CD4-positive, alpha-beta T cell treated with Interleukin-15 for 4 hours (primary cell): ENCODE measurements at places on chromosomes 13 and 19.

GRCh38 chr13:66224663-66225062 lies 1005.5 kb downstream of the PCDH9 start:
- DNase-seq: no peak

GRCh38 chr13:66536746-66537145 lies 693.4 kb downstream of the PCDH9 start:
- DNase-seq: no peak

DNA sequence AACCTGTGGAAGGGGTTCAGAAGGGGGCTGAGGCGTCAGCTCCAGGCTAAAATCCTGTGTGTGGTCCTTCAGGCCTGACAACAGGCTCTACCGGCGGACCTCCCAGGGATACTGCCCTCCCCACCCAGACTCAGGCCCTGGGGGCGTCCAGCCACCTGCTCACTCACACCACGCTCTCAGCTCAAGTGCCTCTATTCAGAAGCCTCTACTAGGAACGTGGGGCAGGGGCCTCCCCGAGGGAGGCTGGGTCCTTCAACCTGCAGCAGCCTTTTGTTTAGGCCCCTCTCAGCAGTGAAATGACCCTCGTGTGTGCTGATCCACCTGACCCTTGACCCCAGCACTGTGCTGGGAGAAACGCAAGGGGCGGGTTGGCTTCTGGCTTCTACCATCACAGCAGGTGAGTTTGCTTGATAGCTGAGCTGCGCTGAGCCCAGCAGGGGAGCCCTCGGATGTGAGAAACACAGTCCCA lies 10.6 kb downstream of the PLPP2 start:
- DNase-seq: no peak

- DNase-seq: peak; percentile 14
Measured at GRCh38 chr13:94312511-94313216, 166.8 kb downstream of the DCT start.

DNA sequence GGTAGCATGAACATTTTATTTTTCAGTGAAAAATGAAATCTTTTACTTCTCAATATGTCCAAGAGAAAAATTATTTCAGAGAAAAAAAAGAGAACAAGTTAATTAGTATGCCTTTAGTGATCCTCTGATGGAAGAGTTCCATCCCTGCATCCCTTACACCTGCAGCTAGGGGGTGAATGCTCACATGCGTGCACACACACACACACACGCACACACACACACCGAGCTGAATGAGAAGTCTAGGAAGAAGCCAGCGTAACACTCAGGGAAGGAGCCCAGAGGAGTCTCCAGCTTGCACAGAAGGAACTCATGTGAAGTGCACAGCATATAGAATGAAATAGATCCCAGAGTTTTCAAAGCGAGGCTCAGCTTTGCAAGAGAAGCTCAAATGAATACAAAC lies 510.5 kb downstream of the IRS2 start:
- no peak for DNase-seq

DNA sequence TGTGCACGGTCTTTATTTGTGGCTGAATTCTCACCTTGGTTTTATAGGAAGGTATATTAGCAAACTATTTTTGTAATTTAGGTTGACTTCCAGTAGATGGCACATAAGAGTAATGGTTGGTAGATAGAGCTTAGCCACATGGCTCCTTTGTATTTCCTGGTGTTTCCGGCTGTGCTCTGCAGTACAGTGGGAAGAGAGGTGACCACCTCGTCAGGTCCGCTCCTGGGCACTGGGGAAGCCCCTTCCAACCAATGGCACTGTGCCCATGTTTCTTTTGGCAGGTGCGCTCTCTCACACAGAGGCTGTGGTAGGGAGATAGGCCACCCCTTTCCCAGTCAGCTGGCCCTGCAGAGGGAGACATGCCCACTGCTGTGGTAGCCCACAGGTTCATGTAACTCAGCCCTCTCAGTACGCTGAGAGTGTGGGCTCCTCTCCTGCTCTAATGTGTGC lies 74.3 kb upstream of the ATP12A start:
- no peak for DNase-seq

DNA sequence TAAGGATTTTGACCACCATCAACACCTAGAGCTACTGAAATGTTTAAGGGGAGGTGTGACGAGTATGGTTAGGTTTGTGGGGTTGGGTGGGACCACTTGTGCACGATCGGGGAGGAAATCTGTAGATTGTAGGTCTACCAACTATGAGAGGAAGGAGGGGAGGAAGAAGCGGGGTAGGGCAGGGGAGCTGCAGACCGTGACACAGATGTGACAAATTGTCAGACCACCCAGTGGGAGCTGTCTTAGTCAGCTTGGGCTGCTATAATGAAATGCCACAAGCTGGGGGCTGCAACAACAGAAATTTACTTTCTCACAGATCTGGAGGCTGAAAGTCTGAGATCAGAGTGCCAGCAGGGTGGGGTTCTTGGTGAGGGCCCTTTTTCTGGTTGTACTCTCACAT lies 62.2 kb upstream of the ARGLU1 start:
- DNase-seq: no peak

- no peak for DNase-seq
Measured at GRCh38 chr19:15635016-15635805, 5.5 kb upstream of the CYP4F3 start.

DNA sequence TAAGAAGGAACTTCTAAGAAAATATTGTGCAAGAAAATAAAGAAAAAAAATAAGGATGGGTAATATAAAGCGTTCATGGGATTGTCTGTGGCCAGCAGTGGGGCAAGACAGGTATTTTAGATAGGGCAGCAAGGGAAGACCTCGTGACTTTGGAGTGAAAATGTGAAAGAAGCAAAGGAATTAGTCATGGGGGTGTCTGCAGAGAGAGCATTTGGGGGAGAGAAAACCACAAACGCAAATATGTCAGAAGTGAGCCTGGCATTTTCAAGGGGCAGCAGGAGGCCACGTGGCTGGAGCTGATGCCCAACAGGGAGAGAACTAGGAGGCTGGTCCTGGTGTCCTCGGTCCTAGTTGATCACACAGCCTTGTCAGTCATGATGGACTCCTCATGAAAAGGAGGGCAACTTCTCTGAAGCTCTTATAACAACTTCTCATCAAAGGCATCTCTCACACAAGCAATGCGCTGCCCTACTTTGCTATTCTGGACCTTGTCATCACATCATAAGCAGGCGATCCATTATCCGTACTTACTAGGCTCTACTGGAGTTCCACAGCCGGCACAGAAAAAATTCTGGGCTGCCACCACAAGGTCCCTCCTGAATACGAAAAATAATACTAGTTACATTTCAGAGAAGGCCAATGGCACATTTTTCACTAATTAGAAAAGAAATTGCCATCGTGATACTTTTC lies 31.0 kb downstream of the RUBCNL start:
- no peak for DNase-seq

DNA sequence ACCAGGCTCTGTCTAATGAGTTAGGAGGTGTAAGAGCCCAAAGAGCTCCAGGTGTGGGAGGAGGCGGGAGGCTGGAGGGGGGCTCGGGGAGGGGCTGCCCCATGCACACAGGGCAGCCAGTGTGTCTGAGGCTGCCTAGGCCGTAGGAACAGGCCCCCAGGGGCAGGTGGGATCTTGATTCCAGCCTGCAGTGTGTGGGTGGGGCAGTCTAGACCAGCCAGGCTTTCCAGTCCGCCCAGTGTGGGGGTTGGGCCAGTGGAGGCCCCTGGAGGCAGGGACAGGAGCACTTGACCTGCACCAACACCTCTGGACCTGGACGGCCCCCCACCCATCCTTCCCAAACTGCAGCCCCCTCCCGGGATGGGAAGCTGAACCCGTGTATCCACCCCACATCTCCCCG lies 5.4 kb upstream of the CAMSAP3 start:
- DNase-seq: no peak

DNA sequence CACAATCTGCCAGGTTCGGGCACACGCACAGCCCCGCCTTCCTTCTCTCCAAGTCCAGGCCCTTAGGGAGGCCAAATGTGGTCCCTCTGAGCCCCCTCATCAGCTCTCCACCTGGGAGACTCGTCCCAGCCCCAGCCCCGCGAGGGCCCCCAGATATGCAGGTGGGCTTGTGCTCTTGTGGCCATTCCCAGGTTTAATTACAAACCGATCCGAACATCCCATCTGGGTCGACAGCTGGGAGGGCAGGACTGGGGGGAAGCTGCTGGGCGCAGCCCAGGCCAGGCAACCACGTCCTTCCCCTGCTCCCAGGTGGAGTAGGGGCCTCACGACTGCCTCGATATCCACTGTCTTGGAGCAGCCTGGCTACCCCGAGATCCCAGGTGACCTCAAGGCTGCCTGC lies 7.5 kb upstream of the C2CD4C start:
- DNase-seq: no peak

DNA sequence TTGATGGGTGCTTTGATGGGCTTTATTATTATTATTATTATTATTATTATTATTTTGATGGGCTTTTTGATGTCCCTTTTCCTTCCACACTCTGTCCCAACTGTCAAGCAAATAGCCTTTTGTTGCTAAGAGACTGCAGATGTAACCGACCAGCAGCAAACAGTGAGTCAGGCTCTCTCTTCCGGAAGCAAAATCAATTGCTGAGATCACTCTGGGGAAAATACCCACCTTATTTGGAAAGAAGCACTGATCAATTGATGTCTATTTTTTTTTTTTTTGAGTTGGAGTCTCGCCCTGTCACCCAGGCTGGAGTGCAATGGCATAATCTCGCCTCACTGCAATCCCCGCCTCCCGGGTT lies 2.9 kb downstream of the LDLR start:
- peak; percentile 89 for DNase-seq

DNA sequence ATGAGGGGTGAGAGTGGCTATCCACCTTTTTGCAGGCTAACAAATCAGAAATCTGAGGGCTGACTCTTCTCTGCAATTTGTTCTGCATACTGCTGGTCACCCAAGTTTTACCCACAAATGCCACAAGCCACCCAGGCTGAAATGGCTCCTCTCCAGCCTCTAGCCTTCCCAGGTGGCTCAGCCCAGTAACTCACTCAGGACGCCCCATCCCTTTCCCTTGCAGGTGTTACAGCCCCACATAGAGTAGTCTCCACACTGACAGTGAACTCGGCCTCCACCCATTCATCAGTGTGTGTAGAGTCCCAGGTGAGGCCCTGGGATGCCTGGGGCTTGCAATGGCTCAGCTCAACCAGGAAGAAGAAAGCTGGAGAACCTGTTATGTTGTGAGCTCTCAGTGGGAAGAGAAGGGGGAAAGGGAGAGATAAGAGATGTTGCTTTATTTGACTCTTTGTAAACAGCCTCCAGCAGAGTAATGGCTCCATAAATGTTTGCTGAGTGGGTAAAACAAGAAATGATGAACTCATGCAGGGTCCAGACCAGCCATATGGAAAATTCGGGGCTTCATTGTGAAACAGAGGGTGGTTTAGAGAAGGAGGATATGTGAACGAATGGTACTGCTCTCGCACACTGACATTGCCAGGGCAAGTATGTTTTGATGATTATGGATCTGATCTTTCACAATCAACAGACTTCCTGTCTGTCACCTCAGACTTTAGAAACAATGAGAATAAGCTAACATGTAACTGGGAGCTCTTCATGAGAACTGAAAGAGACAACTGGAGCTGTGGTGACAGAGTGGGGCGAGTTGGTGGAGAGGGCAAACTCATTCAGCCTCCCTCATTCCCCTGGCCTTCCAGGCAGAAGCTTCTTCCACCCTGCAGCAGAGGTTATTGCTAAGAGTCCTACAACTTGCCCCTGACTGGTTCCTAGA lies 74.2 kb upstream of the RFC3 start:
- peak; percentile 10 for DNase-seq

DNA sequence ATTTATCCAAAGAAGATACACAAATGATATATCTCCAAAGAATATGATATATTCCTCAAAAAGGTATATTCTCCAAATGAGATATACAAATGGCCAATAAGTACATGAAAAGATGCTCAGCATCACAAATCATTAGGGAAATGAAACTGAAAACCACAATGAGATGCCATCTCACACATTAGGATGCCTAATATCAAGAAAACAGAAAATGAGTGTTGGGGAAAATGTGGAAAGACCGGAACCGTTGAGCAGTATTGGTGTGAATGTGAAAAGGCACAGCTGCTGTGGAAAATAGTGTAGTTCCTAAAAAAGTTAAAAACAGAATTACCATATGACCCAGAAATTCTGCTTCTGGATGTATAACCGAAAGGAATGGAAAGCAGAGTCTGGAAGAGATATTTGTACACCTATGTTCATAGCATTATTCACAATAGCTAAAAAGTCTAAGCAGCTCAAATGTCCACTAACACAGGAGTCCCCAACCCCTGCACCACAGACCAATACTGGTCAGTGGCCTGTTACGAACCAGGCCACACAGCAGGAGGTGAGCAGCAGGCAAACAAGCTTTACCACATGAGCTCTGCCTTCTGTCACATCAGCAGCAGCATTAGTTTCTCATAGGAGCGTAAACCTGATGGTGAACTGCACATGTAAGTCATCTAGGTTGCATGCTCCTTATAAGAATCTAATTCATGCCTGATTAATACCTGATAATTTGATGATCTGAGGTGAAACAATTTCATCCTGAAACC lies 291.9 kb downstream of the PCDH20 start:
- no peak for DNase-seq

GRCh38 chr13:106573868-106574267 lies 5.9 kb upstream of the ARGLU1 start:
- DNase-seq: no peak

DNA sequence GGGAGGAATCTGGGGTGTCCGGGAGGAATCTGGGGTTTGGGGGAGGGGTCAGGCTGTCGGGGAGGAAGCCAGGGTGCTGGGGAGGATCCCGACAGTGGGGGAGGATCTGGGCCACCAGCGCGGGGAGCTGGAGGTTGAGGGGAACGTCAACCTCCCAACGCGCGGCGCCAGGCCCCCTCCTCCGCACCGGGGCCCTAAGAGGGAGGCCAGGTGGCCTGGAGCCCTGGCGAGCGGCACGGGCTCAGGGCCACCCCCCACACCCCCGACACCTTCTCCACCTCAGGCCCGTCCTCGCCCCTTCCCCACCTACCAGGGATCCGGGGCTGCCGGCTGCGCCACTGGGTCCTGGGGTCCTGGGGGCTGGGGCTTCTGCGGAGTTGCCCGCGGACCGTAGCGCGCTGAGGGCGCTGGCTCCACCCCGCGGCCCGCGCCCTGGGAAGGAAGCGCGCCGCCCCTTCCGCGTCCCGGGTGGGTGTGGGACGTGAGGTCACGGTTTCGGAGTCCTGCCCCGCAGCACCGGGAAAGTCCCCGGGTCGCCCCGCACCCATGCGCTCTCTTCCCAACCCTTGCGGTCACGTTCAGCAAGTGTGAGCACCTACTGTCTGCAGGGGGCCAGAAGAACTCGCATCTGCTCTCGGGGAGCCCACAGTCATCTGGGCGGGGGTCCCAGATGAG lies at the start of gene TICAM1:
Gene TICAM1, minus strand, starts transcription at position 409 of the 675 bp plus-strand sequence. CDS start 13,335 bp downstream, outside the sequence.
- peak; percentile 77 for DNase-seq

GRCh38 chr19:42553292-42554045 lies 25.2 kb upstream of the CEACAM1 start:
- no peak for DNase-seq
